ENCODE measurements at places on chromosomes 11 and 22.

- no peak for DNase-seq
These were observed 668 bp downstream of the MADD start for GRCh38 chr11:47270331-47271271.

DNA sequence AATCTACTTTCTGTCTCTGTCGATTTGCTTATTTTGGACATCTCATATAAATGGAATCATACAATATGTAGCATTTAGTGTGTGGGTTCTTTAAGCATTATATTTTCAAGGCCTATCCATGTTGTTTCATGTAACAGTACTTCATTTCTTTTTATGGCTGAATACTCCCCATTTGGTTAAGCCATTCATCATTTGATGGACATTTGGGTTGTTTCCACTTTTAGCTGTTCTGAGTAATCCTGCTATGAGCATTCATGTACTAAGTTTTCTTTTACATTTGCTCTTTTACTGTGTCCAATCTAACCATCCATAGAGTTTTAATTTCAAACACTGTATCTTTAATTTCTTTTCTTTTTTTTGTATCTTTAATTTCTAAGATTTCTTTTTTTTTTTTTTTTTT lies 55.6 kb upstream of the SPTBN2 start:
- DNase-seq = no peak

- DNase-seq = no peak
These were observed 31.4 kb downstream of the CBL start for GRCh38 chr11:119237515-119237914.

GRCh38 chr11:72589802-72590761 lies 84.1 kb downstream of the PDE2A start:
- no peak for DNase-seq

- no peak for DNase-seq
These were observed 11.4 kb downstream of the MPEG1 start for GRCh38 chr11:59201353-59201752.

GRCh38 chr22:27627444-27627833 lies 174.1 kb downstream of the MN1 start:
- no peak for DNase-seq

DNA sequence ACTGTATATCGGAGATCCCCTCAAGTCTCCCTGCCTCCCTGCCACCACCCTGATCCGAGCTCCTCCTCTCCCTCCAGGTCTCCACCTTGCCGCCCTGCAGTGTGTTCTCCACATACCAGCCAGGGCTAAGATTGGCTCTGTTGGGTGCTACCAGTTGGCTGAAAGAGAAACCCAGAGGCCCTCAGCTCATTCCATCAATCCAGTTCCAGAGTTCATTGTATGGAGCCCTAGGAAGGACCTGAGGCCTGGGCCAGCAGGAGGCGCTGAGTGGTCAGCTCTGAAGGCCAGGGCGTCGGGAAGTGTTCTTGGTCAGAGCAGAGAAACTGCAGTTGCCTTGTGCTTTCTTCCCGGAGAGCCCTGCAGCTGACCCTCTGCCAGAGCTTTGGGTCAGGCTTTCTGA lies 2.2 kb upstream of the TOP3B start:
- DNase-seq = no peak

GRCh38 chr11:97746818-97747217 lies 1273.9 kb upstream of the CNTN5 start:
- DNase-seq = no peak

- no peak for DNase-seq
These were observed 736.0 kb upstream of the CCDC90B start for GRCh38 chr11:84022201-84022600.

DNA sequence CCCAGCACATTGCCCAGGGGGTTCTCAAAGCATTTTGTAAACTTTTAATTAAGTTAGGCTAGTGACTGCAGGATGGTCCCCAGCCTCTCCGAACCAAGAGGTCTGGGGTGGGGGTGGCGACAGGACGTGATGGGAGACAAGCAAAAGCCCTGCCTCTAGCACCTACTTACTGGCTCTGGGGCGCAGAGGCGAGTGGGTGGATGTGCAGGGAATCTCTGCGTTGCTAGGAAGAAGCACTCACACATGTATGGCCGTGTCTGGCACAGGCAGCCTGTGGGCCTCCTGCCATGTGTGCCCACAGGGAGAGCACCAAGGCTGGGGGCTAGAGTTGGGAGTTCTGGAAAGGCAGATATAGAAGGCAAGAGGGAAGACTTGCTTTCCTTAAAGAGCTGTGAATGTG lies 6.3 kb downstream of the OPCML start:
- no peak for DNase-seq

- DNase-seq = peak; percentile 86
These were observed at the start of gene IGSF9B for GRCh38 chr11:133956650-133957633. Gene IGSF9B (minus strand): TSS chr11:133956968. CDS start chr11:133956754, 214 bp downstream.

- DNase-seq = no peak
These were observed 39.0 kb downstream of the IL18BP start for GRCh38 chr11:72037554-72038311.

GRCh38 chr22:31082606-31083376 lies 1.7 kb downstream of the SMTN start:
- DNase-seq = peak; percentile 58

DNA sequence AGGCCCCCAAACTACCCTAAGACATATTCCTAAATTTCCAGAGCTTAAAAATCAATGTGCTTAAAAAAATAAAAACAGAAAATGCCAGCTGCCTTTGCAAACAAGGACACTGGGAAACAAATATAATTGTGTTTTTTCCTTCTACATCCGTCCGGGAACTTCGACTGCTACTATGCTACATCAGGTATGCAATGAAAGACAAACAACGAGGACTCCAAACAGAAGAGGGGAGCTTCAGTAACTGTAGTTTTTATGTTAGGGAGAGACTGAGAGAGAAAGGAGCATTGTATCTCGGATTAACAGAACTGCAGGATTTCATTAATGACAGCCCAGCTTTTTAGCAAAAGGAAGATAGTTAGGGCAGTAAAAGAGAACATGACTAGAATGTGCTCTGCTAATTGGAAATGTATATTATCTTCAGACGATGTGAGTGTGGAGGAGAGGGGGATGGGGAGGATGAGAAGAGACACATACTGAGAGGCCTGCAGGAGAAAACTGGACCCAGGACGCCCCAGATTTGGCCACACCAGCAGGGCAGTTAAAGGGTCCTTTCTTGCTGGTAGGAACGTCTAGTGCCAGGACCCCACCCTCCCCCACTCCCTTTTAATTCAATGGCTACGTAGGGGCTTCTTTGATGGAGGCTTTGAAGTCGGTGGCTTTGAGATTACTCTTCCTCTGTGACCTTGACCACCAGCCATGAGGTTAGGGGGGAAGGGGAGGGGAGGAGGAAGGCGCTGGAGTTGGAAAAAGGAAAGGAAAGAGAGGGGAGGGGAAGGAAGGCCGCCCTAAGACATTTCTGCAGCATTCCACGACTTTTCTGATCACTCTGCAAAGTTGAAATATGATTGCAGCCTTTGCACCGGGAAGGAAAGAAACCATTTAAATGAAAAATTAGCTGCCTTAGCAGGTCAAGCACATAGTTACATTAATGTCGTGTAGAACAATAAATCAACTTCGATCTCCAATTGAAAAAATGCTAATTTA lies 187.1 kb downstream of the BLID start:
- no peak for DNase-seq

- no peak for DNase-seq
These were observed 541.5 kb upstream of the ANO3 start for GRCh38 chr11:25790396-25790795.

GRCh38 chr11:130411223-130411622 lies 17.2 kb downstream of the ADAMTS8 start:
- no peak for DNase-seq

GRCh38 chr11:69339041-69339733 lies 45.2 kb downstream of the MYEOV start:
- DNase-seq = no peak

DNA sequence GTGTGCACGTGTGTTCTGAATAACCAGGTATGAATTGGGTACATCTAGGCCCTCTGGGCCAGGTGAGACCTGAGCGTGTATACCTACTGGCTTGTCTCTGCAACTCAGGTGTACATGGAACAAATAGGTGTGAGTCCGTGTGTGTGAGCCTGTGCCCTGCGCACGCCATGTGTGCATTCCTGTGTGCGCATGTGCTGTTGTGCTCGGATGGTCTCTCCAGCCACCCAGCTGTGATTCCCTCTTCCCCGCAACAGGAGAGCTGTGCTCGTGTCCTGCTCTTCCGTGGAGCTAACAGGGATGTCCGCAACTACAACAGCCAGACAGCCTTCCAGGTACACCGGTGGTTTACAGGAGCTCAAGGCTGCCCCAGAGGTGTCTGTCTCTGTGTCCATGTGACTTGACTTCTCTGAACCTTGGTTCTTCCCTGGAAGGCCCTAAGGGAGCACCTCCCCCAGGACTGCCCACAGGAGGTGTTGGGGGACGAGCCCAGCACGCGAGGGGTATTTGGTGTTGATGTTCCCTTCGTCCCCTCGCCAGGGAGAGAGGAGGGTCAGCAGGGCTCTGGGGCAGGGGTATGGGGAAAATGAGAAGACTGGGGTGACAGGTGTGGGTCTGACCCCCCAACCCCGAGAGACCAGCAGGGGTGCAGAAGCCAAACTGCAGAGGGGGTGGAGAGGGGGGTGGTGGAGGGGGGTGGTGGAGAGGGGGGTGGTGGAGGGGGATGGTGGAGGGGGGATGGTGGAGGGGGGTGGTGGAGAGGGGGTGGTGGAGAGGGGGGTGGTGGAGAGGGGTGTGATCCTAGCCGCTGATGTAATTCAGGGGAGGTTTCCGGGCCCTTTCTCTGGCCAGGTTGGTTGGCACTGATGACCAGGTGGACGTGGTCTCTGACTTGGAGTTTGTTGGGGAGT lies 10.7 kb downstream of the SHANK3 start:
- no peak for DNase-seq

GRCh38 chr22:36948273-36949225 lies 35.1 kb downstream of the CSF2RB start:
- no peak for DNase-seq

DNA sequence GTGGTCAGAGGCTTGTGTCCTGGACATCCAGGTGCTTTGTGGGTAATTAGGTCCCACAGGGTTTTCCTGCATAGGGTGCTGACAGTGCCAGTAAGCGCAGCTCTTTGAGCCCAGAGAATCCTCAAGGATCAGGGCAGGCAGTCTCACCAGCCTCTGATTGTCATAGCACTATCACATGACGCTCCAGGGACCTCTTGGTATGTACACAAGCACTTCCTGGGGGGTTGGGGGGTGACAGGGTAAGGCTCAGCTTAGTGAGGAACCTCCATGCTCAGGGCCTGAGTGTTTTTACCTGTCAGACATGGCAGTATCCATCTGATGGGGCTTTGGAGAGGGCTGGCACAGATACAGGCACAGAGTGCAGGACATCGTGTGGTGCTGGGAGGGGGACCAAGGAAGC lies 27.9 kb upstream of the SUSD2 start:
- no peak for DNase-seq

- DNase-seq = no peak
These were observed 64.5 kb upstream of the PHOX2A start for GRCh38 chr11:72308226-72309073.

GRCh38 chr11:23991165-23991539 lies 505.7 kb upstream of the LUZP2 start:
- no peak for DNase-seq

All from stimulated activated CD4-positive, alpha-beta T cell treated with anti-CD3 and anti-CD28 coated beads, Interleukin-12 subunit alpha, Interleukin-12 subunit beta, amount 100 ng/mL, for 24 hours (primary cell).